ENCODE measurements at places on chromosomes 7 and 10.

DNA sequence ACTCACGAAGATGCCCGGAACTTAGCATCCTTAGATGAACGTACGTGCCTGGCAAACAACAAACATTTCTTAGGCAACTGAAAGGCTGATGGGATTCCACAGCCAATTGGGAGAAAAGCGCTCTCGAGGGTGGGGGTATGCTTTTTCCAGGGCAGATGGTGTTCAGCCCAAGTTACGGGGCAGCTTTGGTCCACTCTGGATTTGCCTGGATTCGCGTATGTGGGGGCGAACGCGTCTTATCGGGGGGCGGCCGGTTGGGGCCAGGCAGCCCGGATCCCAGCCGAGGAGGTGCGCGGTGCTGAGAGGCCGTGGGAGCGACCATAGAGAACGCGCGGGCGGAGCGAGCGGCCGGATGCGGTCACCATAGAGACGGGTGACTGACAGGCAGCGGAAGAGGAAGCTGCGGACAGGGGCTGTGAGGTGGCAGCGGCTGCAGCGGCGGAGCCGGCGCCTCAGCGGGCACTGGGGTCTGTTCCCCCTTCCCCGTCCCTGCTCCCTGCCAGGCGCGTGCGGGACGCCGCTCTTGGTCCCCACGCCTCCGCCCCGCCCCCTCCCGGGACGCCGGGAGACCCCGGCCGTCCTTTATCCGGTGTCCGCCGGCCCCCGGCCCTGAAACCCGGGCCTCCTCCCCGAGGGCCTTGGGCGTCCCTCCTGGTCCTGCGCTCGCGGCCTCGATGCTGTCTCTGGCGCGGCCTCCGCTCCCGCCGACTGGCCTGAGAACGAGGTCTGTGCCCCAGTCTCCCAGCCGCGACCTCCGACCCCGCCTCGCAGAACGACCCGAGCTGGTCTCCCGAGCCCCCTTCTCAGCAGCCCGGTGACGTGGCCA, at the start of gene CHPF2:
CHPF2 (plus strand) TSS at position 393 of the 826 bp plus-strand sequence. CDS start 1,529 bp downstream, outside the sequence.
- peak; percentile 85 for DNase-seq

DNA sequence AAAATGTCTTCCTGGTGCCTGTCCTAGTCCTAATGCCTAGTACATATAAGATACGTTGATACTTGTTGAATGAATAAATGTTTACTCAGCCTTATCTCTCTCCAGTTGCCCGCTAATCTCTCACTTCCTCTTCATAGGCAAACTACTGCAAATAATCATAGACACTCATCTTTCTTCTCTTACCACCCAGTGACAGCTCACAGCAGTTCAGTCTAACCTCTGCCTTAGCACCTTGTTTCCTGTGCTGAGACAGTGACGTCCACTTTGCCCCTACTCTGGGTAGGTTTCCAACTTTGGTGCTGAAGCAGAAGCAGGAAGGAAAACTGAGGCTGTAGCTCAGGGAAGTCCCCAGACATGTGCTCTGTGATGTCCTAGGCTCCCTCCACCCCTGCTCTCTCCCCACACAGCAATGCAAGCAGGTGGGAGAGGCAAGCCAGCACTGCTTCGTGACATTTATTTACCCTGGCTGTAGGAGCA, 45.5 kb upstream of the RHOBTB1 start:
- DNase-seq: no peak

GRCh38 chr7:48899932-48900331, 24.4 kb upstream of the CDC14C start:
- DNase-seq: no peak

DNA sequence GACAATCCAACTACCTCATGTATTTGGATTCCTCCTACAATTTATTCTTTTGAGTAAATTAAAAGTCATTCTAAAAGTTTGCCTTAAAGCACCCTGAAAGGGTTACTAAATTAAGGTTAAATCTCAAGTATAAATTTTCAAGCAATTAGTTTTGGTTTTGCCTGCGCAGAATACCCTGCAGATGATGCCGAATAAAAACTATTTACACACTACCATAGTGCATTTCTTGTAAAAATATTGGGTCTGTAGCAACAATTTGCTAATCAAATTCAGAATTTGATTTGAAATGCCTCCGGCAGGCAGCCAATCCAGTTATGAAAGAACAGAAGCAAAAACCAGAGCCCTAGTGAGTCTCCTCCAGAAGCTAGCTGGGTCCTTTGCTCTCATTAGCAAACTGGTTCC, 122.2 kb downstream of the TWIST1 start:
- DNase-seq: no peak

DNA sequence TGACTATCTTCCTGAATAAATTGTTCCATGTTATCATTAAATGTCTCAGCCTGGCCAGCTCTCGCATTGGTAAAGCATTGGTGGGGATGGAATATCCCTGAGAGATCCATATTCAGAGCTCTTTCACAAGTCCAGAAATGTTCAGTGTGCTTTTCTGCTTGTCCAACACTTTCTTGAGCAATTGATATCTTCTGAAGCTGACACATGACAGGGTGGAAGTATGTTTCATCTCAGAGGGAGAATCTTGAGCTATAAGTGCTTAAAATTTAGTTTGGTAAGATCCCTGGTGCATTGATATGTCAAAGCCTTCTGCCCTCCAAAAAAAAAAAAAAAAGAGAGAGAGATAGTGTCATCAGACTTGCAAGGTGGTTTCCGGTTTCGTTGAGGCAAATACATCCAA, 7.4 kb downstream of the IFIT3 start:
- no peak for DNase-seq

DNA sequence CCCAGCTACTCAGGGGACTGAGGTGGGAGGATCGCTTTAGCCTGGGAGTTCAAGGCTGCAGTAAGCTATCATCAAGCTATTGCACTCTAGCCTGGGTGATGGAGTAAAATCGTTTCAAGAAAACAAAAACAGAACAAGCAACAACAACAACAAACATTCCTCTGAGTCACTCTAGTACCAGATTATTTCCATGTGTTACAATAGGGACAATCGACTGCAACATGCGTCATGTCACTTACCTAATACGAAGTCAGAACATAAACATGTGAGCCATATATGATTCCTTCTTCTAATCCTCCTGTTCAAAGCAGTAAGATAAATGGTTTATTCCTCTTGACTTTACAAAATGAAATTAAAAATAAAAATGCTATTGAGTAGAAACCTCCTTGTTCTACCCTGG, 57.3 kb downstream of the ZNF438 start:
- no peak for DNase-seq

DNA sequence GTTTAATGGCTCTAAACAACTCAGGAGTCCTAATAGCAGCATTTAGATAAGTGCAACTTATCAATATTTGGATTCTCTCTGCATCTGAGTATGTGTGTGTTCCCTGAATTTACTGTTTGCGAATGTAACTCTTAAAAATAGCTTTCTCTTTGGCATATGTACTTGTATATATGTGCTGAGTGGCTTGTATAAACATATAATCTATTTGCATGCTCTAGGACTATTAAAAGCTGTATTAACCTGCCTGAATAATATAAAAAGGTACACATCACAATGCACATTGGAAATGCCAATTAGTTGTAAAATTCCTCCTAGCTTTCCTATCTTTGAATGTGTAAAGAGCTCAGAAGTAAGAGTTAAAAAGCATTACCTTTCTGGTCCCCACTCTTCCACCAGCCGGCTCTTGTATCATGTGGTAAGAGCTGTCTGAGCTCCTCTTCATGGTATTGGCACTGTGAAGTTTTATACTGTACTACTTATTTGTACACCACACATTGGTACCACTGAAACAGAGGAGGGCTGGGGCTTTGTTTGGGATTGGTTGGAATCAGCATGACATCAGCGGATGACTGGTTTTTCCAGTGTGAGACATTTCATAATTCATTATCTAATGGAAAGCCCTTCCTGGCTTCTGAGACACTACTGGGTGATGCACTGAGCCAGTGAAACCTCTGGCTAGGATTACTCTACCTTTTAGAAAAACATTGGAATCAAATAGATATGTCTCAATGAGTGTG, at the start of gene INHBA:
INHBA (minus strand) TSS at position 456 of the 737 bp plus-strand sequence. CDS start 2,716 bp downstream, outside the sequence.
- DNase-seq: no peak

DNA sequence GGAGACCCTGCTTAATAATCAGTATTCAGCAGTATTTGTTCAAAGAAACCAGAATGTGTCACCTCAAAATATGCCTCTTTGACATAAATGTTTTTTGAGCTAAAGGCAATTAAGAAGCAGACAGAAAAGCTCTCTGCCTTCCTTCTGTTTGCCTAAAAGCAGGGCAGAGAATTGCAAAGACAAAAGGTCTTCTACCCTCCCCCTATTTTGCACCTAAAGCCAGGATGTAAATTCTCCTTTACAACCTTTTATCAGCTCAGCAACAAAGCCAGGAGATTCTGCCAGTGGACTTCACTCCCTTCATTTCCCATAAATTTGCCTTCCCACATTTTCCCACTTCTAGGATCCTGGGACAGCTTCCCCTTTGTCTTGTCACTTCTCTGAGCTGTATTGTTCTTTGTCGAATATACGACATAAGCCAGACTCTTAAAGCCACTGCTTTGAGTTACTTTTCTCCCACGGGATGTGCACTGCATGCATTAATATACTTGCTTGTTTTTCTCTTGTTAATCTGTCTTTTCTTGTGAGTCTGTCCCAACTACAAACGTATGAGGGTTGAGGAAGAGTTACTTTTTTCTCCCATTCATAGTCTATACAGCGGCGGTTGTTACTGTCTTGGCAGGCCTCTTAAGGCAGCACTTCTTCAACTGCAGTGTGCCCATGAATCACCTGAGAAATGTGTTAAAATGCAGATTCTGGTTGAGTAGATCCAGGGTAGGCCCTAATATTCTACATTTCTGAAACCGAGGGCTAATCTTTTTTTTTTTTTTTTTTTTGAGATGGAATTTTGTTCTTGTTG, 48.2 kb downstream of the ST8SIA6 start:
- no peak for DNase-seq

DNA sequence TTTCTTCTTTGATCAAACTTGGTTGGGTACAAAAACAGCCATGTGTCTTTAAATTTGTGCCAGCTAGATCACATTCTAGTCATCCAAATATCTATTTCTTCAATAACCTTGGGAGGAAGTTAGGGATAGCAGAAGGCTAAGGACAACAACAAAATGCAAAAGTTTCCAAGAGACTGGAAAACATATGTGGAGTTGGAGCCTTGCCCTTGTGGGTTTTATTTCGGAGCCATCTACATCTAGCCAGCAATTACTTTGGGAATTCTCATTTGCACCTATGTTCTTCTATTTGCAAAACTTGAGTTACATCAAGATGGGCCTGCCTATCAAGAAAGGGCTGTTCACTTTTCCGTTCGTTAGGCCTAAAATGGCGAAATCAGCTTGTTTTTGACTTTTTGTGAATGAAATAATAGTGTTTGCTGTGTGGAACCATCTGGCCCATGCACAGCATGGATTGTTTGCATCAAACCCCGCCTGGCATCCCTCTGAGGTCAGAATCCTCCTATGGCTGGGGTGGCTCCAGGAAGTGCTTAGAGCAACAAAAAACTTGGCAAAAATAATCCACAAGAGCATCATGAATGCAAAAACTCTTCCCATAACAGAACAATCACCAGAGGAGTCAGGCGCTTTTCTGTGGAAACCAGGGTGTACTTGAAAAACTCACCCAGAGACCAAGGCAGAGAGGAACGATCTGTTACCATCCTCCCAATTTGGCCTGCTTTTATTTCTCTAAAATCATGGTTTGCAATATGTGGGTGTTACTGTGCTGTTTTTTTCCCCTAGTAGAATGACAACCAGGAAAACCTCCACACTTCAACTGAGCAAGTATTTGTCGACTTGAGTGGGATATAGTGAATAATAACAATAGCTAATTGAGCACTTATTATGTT, 36.2 kb upstream of the XPNPEP1 start:
- DNase-seq: no peak

GRCh38 chr10:107425931-107426553, 261.5 kb upstream of the SORCS1 start:
- no peak for DNase-seq

GRCh38 chr7:32586291-32587221, 91.3 kb downstream of the AVL9 start:
- no peak for DNase-seq
